Stimulated activated CD8-positive, alpha-beta memory T cell treated with anti-CD3 and anti-CD28 coated beads, Interleukin-12 subunit alpha, Interleukin-12 subunit beta, amount 100 ng/mL, for 1 hour (primary cell): ENCODE measurements at places on chromosomes 13 and 19.
A peak's percentile ranks its signal among the peaks of the same experiment; 100 is the strongest.

DNA sequence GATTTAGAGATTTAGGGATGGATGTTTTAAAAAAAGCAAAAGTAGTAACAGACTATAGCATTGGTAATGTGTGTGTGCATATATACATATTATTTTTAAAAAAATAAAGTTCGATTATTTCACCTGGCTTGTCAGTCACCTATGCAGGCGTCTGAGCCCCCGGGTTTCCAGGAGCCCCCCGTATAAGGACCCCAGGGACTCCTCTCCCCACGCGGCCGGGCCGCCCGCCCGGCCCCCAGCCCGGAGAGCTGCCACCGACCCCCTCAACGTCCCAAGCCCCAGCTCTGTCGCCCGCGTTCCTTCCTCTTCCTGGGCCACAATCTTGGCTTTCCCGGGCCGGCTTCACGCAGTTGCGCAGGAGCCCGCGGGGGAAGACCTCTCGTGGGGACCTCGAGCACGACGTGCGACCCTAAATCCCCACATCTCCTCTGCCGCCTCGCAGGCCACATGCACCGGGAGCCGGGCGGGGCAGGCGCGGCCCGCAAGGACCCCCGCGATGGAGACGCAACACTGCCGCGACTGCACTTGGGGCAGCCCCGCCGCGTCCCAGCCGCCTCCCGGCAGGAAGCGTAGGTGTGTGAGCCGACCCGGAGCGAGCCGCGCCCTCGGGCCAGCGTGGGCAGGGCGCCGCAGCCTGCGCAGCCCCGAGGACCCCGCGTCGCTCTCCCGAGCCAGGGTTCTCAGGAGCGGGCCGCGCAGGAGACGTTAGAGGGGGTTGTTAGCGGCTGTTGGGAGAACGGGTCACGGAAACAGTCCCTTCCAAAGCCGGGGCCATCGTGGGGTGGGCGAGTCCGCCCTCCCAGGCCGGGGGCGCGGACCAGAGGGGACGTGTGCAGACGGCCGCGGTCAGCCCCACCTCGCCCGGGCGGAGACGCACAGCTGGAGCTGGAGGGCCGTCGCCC is 840 bp upstream of the CCNA1 start:
- DNase-seq = no peak

- peak; percentile 59 for DNase-seq
These were observed 5.3 kb downstream of the PRR36 start for GRCh38 chr19:7868671-7869452.

DNA sequence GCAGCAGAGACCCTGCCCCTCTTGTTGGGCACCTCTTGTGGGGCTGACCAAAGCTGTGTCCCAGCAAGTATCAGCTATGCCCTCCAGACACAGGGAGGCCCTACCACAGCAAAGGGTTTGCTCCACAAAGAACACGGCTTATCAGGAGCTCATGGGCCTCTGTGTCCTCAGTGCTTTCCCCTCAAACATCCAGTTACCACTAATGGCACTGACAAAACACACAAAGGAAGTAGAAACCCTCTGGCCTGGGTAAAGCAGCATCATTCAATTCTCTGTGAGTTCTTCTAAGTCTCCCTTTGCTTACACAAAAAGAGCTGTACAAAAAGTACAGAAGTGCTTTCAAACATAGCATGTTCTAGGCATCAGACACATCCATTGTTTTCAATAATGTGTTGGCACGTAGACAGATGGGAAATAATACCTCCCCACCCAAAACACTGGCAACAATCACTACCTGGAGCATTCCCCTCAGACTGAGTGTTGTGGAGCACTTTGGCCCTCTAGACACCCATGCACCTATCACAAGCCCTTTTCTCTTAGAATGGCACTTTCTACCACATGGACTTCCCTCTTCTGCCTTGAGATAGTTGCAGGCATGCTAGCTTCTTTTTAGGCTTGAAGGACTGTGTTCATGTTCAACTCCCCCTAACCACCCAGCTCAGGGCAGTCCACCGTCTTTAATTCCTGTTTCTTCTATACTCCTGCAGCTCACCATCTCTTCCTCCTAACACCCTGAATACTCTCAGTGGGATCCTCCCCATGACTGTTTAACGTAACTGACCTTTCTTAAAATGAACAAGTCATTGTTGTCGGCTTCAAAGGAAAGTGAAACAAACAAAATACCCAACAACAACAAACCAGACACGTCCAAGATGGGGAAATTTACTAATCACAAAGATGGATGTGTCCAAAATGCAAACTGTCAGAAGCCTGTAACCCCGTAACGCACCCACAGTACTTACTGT is 43.5 kb downstream of the ATP7B start:
- no peak for DNase-seq

DNA sequence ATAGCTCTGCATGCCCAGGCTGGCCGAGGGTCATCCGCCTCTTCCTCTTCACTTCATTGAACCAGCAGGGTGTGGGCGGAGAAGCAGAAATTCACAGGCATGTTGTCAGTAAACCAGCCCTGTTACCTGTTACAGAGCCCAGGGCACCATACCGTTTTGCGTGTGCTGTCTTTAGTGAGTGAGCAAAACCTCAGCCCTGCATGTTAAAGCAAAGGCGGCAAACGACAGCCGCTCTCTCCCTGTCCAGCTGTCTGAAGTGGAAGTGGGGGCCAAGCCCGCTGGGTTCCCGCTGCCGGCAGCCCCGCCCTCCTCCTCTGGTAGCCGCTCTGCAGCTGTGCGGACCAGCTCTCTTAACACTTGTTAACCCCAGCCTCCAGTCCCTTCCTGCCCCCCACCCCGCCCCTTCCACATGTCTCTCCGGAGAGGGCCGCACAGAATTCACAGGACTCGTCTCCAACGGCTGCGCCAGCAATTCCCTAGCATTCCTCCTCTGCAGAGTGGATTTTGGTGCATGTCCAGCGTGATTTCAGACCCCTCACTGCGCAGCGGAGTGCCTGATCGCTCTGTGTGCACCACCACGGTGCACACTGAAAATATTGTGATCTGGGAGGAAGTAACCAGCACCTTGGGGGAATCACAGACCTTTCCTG is 12.7 kb downstream of the KLHL26 start:
- no peak for DNase-seq

DNA sequence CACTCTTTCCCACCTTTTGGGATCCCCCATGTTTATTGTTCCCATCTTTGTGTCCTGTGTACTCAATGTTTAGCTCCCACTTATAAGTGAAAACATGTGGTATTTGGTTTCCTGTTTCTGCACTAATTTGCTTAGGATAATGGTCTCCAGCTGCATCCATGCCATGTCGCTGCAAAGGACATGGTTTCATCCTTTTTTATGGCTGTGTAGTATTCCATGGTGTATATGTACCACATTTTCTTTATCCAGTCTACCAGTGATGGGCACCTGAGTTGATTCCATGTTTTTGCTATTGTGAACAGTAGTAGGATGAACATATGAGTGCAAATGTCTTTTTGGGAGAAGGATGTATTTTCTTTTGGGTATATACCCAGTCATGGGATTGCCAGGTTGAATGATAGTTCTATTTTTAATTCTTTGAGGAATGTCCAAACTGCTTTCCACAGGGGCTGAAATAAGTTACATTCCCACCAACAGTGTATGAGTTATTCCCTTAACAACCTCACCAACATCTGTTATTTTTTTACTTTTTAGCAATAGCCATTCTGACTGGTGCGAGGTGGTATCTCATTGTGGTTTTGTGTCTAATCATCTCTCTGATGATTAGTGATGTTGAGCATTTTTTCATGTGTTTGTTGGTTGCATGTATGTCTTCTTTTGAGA is 55.7 kb upstream of the MEDAG start:
- no peak for DNase-seq

- no peak for DNase-seq
These were observed 4.0 kb upstream of the NKPD1 start for GRCh38 chr19:45164577-45165335.

DNA sequence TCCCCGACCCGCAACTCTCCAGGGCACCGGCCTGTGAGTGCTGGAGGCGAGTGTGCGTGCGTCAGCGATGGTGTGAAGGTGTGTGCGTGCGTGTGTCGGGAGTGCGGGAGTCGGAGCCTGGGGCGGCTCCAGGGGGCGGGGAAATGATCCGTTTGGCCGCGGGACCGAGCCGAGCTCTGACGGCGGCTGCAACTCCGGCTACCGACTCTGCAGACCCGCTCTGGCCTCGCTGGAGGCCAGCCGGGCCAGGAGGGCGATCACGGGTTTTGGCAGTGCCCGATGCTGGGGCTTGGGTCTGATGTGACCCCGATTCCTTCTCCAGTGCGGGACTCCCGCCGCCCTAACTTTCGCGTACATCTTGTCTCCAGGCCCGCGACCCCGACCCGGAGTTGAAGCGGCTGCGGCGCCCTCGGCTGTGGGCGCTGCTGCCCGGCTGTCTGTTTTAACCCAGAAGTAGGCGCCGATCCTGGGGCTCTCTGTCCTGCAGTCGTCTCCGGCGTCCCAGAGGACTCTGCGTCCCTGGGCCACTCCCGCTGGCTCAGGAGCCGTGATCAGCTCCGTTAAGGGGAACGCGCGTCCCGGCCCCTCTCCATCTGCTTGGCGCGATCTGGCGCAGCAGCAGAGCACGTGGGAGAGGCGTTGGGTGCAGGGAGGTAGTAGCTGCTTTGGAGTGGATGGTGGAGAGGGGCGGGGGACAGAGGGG is 1.2 kb downstream of the CHST8 start:
- DNase-seq = no peak

- DNase-seq = no peak
These were observed 29.7 kb upstream of the CYSLTR2 start for GRCh38 chr13:48624016-48624415.

DNA sequence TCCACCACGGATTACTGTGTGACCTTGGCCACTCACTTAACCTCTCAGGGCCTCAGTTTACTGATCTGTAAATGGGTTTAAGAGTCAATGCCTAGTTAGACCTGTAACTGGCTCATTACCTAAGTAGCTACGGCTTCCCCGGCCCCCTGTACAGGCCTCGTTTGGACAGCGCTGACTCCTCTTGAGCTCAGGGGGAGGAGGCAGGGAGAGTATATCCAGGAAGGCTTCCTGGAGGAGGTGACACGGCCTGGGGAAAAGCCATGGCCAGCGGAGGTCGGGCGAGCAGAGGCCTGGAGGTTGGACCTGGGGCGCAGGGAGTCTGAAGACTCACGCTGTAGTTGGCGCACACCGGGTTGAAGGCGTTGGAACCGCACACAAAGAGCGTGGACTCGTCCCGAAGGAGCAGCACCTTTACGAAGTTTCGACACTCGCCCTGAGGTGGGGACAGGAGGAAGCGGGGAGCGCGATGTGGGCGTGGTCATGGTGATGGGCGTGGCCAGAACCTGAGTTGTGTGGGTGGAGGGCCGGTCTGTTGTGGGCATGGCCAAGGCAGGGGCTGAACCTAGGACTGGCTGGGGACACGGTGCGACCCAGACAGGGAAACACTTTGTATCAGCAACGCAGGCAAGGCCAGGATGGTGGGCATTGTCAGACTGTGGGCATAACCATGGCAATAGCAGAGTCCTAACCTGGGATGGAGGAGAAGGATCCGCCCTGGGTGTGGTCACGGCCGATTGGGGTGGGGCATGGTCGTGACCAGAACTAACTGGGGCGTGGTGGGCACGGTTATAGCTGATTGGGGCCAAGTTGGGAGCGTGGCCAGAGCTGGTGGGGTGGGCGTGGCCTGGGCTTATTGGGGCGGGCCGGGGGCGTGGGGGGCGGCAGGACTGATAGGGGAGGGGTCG is 3.6 kb downstream of the SEMA6B start:
- DNase-seq = no peak

- no peak for DNase-seq
These were observed 4.3 kb downstream of the KLF2 start for GRCh38 chr19:16328824-16329482.

DNA sequence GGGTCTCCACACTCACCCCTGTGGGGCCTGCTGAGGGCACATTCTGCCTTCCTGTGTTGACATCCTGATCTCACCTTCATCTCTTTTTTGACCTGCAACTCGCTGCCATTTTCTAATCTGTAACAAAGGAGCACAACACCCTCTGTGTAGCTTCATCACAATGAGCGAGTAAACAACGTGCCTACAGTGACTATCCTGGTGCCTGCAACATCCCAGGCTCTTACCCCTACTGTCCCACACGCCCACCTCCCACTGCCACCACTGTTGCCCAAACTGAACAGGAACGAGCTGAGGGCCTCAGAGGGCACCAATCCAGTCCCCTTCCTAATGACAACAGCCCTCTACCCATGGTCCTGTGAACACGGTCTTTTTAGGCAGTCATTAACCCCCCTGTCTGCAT is 102.2 kb upstream of the GJB6 start:
- no peak for DNase-seq

DNA sequence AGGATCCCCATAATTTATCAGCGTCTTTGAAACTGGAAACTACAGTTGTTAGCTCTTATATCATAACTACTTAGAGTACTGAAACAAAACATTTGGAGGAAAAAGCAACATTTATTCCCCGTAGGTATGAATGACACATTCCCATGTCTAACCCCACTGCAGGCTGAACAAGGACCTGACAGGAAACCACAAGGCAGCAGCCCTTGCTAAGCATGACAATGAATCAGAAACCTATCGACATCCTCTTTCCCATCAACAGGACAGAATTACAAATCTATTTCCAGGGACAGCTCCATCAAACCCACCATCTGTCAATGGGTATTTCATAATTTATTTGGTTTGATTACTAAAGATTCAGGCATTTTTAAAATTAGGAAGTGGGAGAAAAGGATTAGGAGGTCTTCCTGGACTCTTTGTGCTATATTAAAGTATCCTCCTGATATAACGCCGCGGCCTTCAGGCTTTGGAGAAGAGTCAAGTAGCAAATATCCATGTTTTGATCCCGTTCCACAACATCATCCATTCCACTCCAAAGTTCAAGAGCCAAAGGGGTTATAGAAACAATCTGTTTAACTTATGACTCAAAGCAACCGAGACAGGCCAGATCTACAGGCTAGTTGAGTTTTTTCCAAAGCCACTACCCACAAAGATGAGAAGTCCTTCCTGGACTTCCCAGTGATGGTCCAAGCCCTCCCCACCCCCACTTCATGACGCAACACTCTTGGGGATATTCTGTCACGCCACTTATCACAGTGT is 51.1 kb downstream of the FAM216B start:
- DNase-seq = no peak

- DNase-seq = no peak
These were observed 142.1 kb downstream of the PDS5B start for GRCh38 chr13:32728327-32728726.

DNA sequence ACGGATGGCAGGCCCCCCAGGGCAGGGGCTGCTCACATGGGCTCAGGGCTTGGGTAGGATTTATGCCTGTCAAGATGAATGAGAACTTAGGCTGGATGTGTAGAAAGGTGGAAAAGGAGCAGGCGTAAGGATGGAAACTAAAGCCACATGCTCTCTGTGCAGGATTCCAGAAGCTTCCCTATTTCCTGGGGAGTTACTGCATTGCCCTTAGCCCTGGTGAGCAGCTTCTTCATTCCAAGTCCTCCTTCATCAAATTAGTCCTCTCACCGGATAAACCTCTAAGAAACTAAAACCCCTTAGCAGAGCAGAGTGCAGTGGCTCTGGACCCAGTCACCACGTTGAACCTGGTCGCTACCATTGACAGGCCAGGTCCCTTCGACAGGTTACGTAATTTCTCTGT is 7.4 kb downstream of the ATP12A start:
- no peak for DNase-seq
